Breast epithelium (tissue), 4 donors: ENCODE measurements at places on chromosomes 7 and 10. TPM values are rescaled to one million over a fixed set of nuclear protein-coding genes. Genes with fewer than 3 reads are reported as not detected.

The IL2RA gene
- 0.33 TPM for total RNA-seq

The KCP gene
- 2.2 TPM for total RNA-seq

The CALHM1 gene
- not detected for total RNA-seq

The ZNF398 gene
- total RNA-seq: 22.9 TPM

DNA sequence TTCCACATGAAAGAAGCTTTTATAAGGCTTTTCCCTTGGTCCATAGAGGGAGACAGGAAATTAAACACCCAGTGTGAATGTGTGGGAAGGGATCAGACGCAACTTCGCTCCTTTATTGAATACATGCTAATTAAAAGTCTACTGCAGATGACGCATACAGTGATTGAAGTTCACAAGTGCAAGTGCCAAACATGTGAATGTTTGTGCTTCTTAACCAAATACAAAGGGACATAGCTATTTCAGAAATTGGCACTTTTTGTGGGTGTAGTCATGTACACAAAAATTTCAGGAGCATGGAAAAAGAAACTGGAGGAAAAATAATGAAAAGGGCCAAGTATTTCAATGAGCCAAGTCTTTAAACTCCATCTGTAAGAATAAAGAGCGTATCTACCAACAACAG lies 283.7 kb downstream of the SKAP2 start:
- DNase-seq: no peak

DNA sequence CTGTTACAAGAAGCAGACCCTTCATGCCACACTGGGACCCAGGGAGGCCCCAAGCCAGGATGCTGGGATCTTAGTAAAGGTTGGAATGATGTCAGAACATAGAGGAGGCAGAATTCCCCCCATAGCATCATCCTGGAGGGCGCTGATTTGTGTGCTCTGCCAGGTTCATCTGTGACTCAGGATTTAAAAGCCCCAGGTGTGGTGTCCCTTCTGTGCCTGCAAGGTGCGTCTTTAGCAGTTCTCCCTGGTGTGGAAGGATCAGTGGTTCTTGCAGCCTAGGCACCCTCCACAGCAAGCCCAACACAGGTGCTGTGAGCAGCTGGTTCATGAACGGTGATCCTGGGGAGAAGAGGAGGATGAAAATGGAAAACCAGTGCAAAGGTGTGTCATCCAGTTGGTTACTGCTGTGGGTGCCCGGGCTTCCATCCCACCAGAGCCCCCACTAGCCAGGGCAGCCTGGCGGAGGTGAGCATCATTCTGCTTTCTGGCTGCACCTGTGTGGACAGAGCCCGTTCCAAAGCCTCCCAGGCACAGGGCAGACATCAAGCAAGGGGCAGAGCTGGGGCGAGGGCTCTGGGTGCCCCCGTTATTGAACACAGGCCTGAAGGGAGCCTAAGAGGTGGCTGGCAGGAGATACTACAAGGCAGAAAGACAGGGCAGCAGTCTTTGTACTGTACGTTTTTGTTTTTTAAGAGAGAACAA lies 49.5 kb downstream of the IKZF1 start:
- DNase-seq: no peak

DNA sequence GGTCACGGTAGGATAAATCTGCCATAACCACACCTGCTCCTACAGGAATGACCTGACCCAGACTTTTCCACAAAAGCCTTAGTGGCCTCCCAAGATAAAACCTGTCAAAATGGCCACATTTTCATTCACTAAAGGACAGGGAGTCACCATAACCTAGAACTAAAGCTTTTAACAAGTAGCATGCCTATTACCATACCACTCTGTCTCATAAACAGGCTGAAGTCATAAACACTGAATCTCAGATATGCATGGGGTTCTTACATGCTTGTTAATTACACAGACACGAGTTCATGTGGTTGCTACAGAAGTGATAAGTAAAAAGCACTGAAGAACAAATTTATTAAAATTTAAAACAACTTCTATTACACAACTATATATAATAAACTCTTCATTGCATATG lies 56.0 kb downstream of the HIPK2 start:
- DNase-seq: no peak

- no peak for DNase-seq
These were observed 158.9 kb downstream of the TCF7L2 start for GRCh38 chr10:113108948-113109347.

DNA sequence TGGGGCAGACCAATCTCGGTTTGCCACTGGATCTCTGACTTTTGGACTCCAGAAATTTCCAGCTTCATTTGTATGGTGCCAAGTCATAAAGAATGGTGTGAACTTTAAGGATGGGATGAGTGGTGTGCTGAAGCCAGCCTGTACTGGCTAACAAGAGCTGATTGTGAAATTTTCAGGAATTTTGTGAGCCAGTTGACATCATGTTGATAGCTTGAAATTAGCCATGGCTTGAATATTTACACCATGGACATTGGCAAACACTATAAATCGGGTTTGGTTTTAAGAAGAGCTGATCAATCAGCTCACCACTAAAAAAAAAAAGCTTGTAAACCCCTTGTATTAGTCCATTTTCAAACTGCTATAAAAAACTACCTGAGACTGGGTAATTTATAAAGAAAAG lies 14.1 kb upstream of the MYH16 start:
- DNase-seq: no peak

DNA sequence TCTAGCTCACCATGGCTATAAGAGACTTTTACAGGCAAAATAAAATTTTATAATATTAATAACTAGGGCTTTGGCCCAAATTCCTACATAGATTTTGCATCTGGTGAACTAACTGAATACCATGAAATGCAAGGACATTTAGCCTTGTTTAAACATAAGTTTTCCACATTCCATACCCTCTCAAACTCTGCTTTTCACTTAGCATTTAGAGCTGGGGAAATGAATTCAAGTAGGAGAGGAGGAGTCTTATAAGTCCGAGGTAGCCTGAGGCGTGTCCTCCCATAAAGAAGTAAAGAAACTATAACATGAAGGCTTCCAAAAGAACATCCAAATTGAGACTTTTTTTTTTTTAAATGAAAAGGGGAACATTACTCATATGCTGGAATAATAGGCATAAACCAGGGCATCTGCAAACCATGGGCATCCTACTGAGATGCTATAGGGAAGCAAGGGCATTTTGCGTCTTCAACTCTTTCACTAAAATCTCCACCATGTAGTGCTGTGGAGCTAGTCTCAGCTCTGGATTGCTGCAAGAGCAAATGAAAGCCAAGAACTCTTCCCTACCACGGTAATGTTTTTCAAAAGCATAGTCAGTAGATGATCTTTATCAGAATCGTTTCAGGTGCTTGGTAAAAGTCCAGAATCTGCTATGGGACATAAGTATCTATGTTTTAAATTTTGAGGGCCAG lies 79.1 kb downstream of the PALS2 start:
- no peak for DNase-seq

DNA sequence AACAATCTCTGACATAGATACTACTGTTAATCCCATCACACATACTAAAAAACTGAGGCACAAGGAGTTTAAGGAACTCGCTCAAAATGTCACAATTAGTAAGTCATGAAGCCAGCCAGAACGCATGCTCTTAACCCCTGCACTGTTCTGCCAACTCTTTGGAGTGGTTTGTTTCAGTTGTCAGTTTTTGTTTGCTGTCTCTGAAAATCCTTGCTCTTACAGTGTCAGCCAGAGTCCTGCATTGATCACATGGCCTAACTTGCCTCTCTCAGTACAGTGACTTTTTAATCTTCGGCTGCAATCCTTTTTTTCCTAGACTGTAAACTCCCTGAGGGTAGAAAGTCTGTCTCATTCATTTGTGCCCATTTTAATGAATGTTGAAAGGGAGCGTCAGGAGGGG lies 753.8 kb downstream of the AUTS2 start:
- DNase-seq: no peak

DNA sequence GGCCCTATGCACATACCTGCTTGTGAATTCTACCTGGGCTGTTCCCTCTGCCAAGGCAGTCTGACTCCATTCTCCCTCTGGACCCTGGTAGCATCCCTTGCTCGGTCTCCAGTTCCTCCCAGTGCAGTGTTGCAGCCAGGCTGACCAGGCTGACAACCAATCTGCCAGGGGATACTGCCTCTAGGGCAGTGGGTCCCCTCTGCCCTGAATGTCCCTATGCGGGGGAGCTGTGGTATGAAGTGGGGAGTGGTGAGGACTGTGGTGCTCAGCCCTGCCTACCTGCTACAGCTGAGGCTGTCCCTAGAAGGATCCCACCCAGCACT lies 48.0 kb upstream of the CAMK2B start:
- DNase-seq: peak; percentile 25

GRCh38 chr10:97713339-97713825 lies at the start of gene MARVELD1:
Gene MARVELD1, plus strand, starts transcription at chr10:97713730. Its CDS starts 147 bp downstream, at chr10:97713877.
- peak; percentile 68 for DNase-seq

- no peak for DNase-seq
These were observed 47.7 kb downstream of the VWC2 start for GRCh38 chr7:49821181-49821580.
